Natural killer cell (primary cell): ENCODE measurements at places on chromosomes 1 and 21. TPM values are rescaled to one million over a fixed set of nuclear protein-coding genes. Genes with fewer than 3 reads are reported as not detected.

GRCh38 chr1:183022202-183023145 is 746 bp upstream of the LAMC1 start:
- H3K27ac ChIP-seq: no peak overlapping the region
- H3K27me3 ChIP-seq: peaks cover 24% of the 10 kb centered on the region
- DNase-seq: no peak
- H3K4me1 ChIP-seq: peaks cover 9% of the 10 kb centered on the region
- no peaks in the 10 kb centered on the region for H3K36me3 ChIP-seq
- peak overlapping the region; percentile 39 for H3K4me3 ChIP-seq

GRCh38 chr1:224447251-224447650 is 12.7 kb upstream of the WDR26 start:
- DNase-seq: no peak
- H3K27ac ChIP-seq: no peak overlapping the region
- H3K4me3 ChIP-seq: no peak overlapping the region

DNA sequence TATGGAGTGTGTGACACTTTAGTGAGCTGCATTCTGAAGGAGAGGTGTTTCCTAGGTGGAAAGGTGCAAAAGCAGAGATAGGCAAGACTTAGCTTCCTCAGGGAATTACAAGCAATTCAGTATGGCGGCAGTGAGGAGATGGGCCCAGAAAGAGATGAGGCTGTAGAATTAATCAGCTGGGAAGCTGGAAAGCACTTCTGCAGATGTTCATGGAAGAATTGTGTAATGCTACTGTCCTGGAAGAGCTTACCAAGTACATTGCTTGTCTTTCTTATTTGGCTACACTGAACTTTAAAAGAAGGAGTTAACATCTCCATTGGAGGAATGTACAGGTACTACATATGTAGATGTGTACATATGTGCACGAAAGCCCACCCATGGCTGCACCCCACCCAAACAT is 103.7 kb upstream of the DPT start:
- no peaks in the 10 kb centered on the region for H3K27me3 ChIP-seq
- no peak overlapping the region for H3K27ac ChIP-seq
- no peak for DNase-seq

- peaks cover 33% of the 10 kb centered on the region for H3K36me3 ChIP-seq
- peak overlapping the region; percentile 95 for H3K27ac ChIP-seq
- no peaks in the 10 kb centered on the region for H3K27me3 ChIP-seq
- no peak for DNase-seq
- H3K4me3 ChIP-seq: peak overlapping the region; percentile 98
- peaks cover 79% of the 10 kb centered on the region for H3K4me1 ChIP-seq
Observed at GRCh38 chr1:167631936-167632614, 2.0 kb downstream of the RCSD1 start.

DNA sequence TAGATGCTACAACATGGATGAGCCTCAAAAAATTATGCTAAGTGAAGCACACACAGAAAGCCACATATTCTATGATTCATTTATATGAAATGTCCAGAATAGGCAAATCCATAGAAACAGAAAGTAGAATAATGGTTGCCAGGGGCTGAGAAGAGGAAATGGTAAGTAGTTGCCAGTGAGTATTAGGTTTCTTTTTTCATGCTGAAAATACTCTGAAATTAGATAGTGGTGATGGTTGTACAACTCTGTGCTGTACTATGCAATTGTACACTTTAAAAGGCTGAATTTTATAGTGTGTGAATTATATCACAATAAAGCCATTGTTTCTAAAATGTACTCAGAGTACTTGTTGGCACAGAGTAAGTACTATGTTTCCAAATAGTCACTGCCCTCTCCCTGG is 15.5 kb upstream of the GFI1 start:
- H3K4me3 ChIP-seq: no peak overlapping the region
- DNase-seq: no peak
- H3K27ac ChIP-seq: no peak overlapping the region
- H3K27me3 ChIP-seq: no peaks in the 10 kb centered on the region
- H3K4me1 ChIP-seq: no peaks in the 10 kb centered on the region

RIT1 gene
- 79.1 TPM for total RNA-seq

DNA sequence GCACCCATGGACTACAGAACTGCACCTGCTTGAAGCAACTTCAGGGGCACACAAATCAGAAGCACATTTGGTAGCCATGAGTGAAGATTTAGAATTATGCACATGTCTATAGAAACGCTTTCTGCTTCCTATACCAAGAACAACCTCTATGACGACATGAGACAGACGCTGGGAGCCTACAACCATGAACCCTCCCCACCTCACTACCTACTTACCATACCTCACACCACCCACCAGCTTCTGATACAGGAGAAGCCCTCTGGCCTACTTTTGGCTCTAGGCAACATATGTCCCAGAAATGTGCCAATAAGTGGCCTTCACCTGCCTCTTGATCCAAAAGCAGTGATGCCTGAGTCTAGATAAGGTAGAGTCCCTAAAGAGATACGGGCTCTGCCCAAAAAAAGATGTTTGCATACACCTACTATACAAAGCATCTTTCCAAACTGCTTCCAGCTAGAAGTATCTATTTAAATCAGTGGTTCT is 58.5 kb downstream of the SLC45A1 start:
- no peak for DNase-seq
- no peak overlapping the region for H3K27ac ChIP-seq
- H3K27me3 ChIP-seq: no peaks in the 10 kb centered on the region
- peaks cover 3% of the 10 kb centered on the region for H3K36me3 ChIP-seq
- no peak overlapping the region for H3K4me3 ChIP-seq

C4BPB gene
- not detected for total RNA-seq

DNA sequence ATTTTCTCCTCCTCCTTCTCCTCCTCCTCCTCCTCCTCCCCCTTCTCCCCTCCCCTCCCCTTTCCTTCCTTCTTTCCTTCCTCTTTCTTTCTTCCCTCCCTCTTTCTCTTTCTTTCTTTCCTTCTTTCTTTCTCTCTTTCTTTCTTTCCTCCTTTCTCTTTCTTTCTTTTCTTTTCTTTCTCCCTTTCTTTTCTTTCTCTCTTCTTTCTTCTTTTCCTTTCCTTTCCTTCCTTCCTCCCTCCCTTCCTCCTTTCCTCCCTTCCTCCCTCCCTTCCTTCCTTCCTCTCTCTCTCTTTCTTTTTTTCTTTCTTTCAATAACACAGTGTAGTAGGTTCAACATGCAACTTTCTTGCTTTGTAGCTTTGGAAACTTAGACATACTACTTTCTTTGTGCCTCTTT is 46.3 kb upstream of the ADGRL2 start:
- H3K27me3 ChIP-seq: no peaks in the 10 kb centered on the region
- DNase-seq: no peak
- no peaks in the 10 kb centered on the region for H3K4me1 ChIP-seq
- H3K4me3 ChIP-seq: no peak overlapping the region
- H3K36me3 ChIP-seq: no peaks in the 10 kb centered on the region

DNA sequence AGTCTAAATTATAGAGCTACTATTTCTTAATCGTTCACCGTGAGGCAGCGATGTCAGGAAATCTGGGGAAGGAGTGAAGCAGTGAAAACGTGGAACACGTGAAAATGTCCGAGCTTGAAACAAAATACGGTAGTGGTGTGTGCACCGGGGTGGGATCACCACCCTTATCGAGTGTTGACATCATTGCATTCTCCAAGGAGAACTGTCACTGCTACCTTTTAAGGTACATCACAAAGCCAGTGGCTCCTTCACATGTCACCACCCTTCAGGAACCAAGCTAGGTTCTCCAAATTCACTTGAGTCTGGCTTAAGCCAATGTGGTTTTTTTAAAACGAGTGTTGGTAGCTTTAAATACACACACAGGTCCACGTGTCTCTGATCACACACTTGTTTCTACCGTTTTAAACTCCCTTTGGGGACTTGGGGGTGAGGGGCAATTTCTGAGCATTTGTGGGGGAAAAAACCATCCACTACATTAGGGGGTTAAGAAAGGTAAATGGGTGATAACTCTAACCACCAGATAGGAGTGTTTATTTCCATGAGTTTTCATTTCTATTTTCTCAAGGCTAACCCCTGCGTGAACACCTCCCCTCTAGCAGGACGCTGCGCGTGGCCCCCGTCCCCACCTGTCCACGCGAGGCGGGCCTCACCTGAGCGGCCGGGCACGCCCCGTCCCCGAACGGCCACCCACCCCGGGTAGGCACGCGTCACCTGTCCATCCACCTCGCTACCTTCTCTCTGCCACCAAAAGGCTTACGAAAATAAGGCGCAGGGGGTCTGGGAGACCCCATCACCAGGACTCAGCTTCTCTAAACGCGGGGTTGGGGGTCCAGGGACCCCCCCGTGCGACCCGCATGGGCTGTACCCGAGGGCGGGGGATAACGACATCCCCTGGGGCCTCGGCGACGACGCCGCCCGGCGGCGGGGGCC is 978 bp downstream of the PRDM15 start:
- peak overlapping the region; percentile 83 for H3K4me3 ChIP-seq
- peak overlapping the region; percentile 64 for H3K27ac ChIP-seq
- no peaks in the 10 kb centered on the region for H3K27me3 ChIP-seq
- H3K4me1 ChIP-seq: peaks cover 18% of the 10 kb centered on the region

DNA sequence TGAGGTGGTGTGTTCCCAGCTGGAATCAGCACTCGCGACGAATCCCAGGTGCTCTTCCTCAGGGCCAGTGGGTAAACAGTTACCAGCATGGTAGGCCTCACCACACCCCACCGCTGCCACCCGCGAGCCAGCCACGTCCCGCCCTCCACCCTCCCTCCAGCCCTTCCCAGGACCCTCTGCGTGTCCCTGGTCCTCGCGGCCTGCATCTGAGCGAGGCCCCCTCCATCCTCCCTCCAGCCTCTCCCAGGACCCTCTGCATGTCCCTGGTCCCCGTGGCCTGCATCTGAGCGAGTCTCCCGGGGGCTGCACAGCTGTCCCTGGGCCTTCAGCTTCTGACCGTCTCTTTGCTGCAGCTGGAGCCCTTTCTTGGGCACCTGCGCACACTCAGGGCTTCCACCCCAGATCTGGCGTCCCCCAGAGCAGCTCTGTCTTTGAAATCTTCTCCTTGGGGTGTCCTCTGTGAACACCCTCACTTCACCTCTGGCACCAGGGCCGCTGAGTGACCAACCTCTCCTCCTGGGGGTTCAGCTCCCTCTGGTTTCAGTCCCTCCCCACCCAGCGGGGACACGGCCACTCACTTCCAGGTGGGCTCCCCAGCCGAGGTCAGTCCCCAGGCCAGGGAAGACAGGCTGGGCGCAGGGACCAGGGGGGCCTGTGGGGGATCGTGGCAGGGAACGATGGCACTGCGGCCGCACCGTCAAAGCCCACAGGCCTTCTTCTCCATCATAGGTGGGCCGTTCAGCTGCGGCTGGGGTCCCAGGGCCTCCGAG is 57.8 kb upstream of the COL6A2 start:
- H3K4me1 ChIP-seq: no peaks in the 10 kb centered on the region
- no peak for DNase-seq
- H3K4me3 ChIP-seq: no peak overlapping the region
- no peaks in the 10 kb centered on the region for H3K36me3 ChIP-seq
- H3K27ac ChIP-seq: no peak overlapping the region
- H3K27me3 ChIP-seq: no peaks in the 10 kb centered on the region

- H3K27ac ChIP-seq: no peak overlapping the region
- peaks cover 17% of the 10 kb centered on the region for H3K36me3 ChIP-seq
- no peaks in the 10 kb centered on the region for H3K27me3 ChIP-seq
- H3K4me3 ChIP-seq: no peak overlapping the region
Observed at GRCh38 chr1:54833121-54833520, 32.0 kb upstream of the TTC22 start.
